Stimulated activated CD4-positive, alpha-beta T cell treated with anti-CD3 and anti-CD28 coated beads, Interleukin-4, amount 100 ng/mL, for 48 hours (primary cell): ENCODE measurements at places on chromosomes 11 and 22.

DNA sequence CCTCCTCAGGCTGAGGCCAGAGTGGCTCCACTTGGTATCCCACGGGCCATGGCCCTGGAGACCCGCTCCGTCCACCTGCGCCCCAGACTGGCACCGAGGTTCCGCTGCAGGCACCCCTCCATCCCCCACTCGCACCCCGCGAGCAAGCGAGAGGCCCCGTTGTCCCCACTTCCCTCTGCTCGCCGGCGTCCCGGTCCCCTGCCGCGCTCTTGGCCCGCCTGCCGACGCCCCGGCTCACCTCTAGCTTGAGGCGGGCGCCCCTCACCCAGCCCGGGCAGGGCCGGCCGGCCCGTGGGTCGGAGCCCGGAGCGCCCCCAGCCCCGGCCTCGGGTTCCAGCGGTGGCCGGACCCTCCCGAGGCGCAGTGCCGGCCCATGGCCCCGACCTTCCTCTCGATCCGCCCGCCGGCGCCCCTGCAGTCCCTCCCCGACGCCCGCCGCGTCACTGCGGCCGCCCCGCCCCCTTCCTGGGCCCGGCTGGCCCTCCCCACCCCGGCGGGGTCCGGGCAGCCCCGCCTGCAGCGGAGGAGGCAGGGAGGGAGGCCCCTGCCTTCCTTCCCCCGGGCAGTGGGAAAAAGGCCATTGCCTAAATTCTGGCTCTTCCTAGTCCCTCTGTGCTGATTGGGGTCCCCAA is at the start of gene PITPNM1:
PITPNM1 (minus strand) TSS at position 414 of the 632 bp plus-strand sequence. CDS start 1,183 bp downstream, outside the sequence.
- DNase-seq = peak; percentile 72

- no peak for DNase-seq
These were observed 66.2 kb downstream of the CADM1 start for GRCh38 chr11:115437902-115438575.

DNA sequence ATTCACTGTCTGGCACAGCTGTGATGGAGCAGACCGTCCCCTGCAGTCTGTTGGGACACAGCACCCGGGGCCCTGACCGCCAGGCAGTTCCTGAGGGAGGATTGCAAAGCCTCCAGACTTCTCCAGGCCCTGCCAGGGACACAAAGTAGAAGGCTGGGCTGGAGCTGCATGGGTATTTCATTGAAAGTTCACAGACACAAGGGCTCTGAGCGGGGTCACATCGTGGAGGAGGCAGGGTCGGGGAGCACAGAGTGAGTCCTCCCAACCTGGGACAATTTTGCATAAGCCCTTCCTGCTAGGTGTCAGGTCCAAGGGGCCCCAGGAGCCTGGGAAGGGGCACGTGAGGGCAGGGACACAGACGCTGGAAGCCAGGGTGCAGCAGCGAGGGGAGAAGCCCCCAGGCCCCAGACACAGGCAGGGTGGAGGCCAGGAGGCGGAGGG is 15.7 kb downstream of the IFITM10 start:
- no peak for DNase-seq

DNA sequence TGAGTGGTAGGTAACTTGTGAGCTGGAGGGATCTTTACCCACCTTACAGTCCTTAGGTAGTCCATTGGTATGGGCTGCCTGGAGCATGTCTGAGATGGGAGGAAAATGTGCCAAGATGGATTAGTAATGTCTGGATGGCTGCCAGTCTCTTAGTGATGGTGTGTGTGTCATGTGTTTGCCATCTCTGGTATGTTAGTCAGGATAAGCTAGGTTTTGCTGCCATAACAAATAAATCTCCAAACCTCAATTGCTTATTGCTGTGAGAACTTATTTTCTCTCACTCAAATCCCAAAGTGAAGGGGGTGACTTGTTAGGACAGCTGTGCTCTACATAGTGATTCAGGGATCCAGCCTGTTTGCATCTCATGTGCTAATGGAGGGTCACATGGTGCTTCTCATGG is 40.9 kb upstream of the MYEOV start:
- DNase-seq = no peak

DNA sequence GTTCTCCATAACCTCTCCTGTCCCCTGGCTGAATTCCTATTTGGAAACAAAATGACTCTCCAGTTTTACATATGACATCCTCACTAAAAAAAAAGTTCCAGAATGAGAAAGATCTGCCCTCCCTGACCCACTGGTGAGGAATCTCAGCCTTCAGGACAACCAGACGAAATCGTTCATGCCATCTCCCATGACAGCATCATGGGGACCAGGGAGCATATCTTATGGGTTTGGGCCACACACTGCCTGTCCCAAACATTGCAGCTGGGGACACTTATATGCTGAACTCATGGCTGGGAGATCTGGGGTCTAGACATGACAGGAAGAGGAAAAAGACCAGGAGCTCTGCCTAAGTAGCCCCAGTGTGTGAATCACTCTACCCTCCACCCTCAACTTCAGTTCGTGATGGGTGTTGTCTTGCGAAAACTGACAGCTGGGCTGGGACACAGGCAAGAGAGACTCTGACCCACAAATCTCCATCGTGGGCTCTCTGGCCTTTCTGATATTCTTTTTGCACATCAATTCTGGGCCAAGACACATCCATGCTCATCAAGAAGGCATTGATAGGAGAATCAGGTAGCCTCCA is 102.0 kb downstream of the ZNF280B start:
- no peak for DNase-seq

- no peak for DNase-seq
These were observed 17.2 kb downstream of the GLB1L3 start for GRCh38 chr11:134293119-134294113.

DNA sequence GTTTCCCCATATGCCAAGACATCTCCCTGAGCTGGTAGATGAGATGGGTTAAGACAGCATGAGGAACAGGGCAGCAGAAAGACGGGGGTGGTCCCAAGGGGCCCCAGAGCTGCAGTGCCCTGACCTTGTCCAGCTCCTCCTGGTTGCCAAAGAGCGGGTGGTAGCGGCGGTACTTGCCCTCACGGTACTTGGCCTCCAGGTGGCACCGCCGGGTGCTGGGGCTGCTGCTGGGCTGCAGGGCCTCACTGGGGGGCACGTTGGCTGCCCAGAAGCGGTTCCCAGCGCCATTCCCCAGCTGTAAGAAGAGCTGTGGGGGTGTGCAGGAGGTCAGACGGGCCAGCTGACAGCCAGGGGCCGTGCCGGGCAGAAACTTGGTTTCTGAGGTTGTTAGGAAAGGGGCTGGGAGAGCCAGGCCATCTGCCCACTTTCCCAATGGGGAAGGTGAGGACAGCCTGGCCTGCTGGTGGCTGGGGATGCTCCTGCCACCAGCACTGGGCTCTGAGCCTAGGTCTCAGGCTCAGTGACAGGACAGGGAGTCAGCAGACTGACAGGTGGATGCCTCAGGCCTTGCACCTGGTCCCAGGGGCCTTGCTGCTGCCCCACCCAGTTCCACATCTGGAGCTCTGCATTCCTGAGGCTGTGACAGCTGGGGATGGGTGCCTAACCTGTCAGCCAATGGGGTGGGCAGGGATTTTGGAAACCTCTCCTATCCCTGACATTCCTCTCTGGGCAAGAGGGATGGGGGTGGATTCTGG is 30.0 kb upstream of the PDE2A start:
- DNase-seq = no peak

- no peak for DNase-seq
These were observed 102.1 kb downstream of the FBXO7 start for GRCh38 chr22:32576553-32577253.

DNA sequence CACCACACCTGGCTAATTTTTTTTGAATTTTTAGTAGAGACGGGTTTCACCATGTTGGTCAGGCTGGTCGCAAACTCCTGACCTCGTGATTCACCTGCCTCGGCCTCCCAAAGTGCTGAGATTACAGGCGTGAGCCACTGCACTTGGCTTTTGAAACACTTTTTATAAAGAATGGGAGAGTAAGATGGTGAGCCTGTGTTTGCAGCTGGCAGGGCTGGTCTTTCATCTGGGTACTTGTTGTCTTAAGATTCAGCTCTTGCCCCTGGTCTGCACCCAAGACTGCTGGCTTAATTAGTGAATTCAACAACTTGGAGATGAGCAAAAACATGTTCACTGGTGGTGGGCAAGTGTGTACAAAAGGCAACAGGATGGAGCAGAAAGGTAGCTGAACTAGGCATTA is 4.0 kb downstream of the TSPAN18 start:
- no peak for DNase-seq

DNA sequence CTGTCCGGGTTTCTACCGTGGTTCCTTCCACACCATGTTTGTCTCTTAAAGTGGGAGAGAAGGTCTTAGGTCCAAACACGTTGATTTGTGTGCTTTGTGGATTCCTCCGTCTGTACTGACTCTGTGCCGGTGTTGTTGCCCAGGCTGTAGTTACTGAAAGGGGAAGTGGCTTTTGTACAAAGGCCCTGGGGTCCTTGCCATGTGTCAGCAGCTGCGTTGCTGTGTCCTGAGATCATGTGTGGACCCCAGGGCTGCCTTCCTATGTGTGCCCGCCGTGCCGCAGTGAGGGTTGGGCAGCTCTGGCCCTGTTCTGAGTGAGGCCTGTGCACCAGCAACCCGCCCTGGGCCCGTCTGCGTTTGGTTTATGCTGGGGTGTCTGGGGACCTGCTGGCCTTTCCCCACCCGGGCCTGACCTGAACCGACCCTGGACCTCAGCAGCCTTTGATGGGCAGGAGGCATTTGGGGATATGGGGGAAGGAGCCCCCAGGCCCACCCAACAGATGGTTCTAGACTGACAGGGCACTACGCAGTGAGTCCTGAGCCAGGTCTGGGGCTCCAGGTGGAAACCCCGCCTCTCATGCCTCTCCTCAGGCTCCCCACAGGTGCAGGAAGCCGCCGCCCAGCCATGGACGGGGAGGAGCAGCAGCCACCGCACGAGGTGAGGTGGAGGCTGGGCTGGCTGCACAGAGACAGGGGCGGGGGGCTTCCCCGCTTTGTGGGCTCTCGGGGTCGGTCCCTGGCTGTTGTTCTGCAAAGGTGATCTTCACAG is 6.9 kb downstream of the TRABD start:
- no peak for DNase-seq

GRCh38 chr11:63240098-63240497 is 3.3 kb downstream of the SLC22A25 start:
- DNase-seq = no peak

GRCh38 chr11:17634776-17635550 is 84.4 kb upstream of the MYOD1 start:
- DNase-seq = no peak

- DNase-seq = no peak
These were observed 6.7 kb upstream of the PAX6 start for GRCh38 chr11:31817621-31818424.

- DNase-seq = peak; percentile 59
These were observed 81.7 kb upstream of the PRR5 start for GRCh38 chr22:44620129-44620840.

DNA sequence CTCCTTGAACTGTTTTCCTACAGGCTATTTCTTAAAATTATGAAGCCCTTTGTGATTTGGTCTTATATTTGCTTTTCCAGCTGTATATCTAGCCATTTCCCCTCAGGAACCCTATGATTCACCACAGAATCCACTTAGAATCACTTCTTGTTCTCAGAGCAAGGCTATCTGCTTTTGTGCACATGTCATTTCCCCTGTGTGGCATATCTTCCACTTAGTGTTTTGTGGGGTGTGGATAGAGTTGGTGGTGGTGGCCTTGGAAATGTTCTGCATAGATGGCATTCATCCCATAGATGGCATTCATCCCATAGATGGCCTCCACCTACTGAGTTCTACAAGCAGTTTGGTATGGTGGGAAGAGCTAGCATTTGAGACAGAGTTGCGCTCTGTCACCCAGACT is 44.7 kb downstream of the SWAP70 start:
- no peak for DNase-seq

DNA sequence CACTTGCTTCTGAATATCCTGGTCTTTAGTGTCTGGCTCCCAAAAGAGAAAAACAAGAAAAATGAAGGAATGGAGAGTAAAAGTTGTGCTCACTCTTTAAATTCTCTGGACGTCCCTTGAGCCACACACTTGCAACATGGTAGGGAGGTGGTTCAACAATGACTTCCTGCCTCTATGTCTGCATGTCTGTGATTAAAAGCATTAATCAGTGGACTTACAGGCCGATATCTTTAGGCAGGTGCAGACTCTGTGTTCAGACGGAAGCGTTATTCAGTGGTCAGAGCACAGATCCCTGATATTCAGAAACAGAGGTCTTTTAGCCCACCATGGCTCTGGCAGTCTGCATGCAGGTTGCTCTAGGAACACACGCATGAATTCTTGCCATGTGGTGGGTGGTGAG is 1920.0 kb upstream of the RAG2 start:
- DNase-seq = no peak

GRCh38 chr11:119363851-119364590 is 17.5 kb downstream of the USP2 start:
- no peak for DNase-seq

DNA sequence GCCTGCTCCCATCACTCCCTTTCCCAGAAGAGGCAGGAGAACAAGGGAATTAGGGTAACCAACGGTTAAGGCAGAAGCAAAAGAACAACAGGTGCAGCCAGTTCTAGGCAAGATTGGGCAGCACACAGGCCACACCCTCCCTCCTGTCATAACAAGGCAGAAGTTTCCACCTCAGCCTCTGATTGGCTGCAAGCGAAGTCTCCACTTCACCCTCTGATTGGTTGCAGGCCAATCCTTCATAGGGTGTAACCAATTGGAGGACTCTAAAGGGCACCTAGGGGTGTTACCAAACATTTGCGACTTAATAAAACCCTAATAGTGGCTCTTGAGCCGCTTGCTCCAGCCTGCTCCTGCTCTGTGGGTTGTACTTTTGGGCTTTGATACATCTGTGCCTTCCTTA is 153.8 kb downstream of the CACNA1I start:
- DNase-seq = no peak

- DNase-seq = no peak
These were observed 231.7 kb upstream of the NARS2 start for GRCh38 chr11:78806214-78807004.

GRCh38 chr11:35039076-35039475 is 99.9 kb upstream of the CD44 start:
- no peak for DNase-seq

DNA sequence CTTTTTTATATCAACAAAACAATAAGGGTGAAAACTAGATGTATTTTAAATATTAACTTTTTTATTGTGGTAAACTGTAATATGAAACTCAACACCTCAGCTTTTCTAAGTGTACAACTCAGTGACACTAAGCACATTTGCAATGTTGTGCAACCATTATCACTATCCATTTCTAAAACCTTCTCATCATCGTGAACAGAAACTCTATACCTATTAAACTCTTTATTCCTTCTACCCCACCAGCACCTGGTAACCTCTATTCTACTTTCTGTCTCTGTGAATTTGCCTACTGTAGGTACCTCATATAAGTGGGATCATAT is 9.4 kb downstream of the HORMAD2 start:
- no peak for DNase-seq
